A549 treated with RU486 at 1 μM for 4 hours (cell line): ENCODE measurements at places on chromosomes 1 and 21. TPM values are rescaled to one million over a fixed set of nuclear protein-coding genes. Genes with fewer than 3 reads are reported as not detected.

SLC35F3 gene
- total RNA-seq: 4.1 to 5.3 TPM (median 5.1 TPM) in 5 replicates

TRIM58 gene
- total RNA-seq: not detected in 5 replicates

MXRA8 gene
- total RNA-seq: 0.16 to 1.0 TPM (median 0.27 TPM) in 4 of 5 replicates, not detected in the other

OR14K1 gene
- total RNA-seq: not detected in 5 replicates

ERO1B gene
- total RNA-seq: 1.9 to 3.3 TPM (median 3.1 TPM) in 5 replicates

CYB561D1 gene
- total RNA-seq: 3.5 to 5.0 TPM (median 4.4 TPM) in 5 replicates

TNFSF4 gene
- total RNA-seq: 0.03 TPM in 2 of 5 replicates, not detected in the others

QSOX1 gene
- total RNA-seq: 62.2 to 90.9 TPM (median 82.0 TPM) in 5 replicates

SPRR2E gene
- total RNA-seq: not detected in 5 replicates

ASCL5 gene
- 0.15 to 0.20 TPM in 2 of 5 replicates, not detected in the others for total RNA-seq

SELP gene
- total RNA-seq: not detected in 5 replicates

OPTC gene
- total RNA-seq: not detected in 5 replicates

KIF21B gene
- 1.6 to 3.5 TPM (median 2.6 TPM) in 5 replicates for total RNA-seq

SRSF4 gene
- 43.8 to 51.7 TPM (median 47.6 TPM) in 5 replicates for total RNA-seq
